NK-92 treated with Interleukin-12 subunit alpha and Interleukin-12 subunit beta, amount 100 ng/mL, for 24 hours (cell line): ENCODE measurements at places on chromosomes 7 and 10.

DNA sequence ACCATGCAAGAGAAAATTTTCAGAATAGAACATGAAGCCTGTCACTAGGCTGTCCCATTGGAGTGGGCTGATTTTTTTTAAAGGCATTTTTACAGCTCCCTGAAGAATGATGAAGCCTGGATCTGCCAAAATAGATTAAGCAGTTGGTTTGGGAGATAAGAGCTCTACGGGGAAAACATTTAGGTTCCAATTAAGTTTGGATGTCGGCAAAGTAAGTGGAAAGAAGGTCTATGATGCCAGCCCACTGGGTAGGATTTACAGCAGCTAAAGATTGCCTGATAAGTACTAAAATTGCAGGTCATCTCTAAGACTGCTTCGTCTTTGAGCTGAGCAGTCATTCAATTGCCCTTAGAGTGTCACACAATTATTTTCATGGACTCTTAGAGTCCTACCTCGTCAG is 939.2 kb upstream of the CELF2 start:
- no peak for DNase-seq

DNA sequence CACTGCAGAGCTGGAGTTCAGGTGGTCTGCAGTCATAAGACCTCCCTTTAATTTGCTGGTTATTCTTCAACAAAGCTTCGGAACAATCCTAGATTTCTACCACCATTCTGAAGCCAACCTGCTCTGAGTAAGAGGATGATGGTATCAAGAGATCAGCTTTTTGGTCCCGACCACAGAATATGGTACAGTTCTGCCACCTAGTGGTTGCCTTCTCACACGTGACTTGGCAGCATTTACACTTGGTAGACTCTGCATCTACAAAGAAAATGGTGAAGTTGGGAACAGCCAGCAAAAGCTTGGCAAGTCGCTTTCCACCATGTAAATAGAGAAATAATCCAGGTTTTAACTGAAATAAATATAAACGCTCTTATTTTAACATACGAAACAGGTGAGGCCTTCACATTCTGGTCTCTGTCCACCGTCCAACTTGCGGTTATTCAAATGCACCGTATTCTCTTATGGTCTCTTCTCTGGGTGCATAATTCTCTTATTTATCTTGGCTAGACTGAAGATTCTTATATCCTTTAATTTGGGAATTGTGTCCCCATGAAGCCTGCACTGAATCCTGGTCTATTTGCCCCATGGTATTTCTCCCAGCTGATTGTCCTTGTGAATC is 173.9 kb upstream of the GRM3 start:
- peak; percentile 43 for DNase-seq

DNA sequence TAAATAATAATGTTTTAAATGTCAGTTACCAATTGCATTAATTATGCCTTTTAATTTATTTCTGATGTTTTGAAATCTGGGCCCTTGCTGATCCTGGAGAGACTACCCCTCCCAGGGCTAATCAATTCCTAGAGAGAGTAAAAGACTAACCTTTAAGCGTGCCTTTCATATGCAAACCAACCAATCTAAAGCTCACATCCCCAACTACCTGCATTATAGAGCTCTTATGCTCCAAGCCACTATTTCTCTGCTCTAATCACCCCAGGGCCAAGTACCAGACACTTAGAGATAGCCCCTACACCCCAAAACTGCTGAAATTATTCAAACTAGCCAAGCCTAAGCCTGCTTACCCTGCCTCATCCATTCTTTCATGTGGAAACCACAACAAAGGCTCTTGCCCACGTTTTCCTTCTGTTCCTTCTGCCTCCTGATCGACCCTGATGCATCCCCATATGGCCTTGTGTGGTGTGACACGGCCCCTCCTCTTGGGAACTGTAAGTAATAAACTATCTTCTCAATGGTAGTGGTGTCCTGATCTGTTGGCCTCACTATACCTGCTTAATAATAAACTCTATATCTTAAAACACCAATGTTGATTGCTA is 97.7 kb downstream of the HIBADH start:
- DNase-seq: no peak

DNA sequence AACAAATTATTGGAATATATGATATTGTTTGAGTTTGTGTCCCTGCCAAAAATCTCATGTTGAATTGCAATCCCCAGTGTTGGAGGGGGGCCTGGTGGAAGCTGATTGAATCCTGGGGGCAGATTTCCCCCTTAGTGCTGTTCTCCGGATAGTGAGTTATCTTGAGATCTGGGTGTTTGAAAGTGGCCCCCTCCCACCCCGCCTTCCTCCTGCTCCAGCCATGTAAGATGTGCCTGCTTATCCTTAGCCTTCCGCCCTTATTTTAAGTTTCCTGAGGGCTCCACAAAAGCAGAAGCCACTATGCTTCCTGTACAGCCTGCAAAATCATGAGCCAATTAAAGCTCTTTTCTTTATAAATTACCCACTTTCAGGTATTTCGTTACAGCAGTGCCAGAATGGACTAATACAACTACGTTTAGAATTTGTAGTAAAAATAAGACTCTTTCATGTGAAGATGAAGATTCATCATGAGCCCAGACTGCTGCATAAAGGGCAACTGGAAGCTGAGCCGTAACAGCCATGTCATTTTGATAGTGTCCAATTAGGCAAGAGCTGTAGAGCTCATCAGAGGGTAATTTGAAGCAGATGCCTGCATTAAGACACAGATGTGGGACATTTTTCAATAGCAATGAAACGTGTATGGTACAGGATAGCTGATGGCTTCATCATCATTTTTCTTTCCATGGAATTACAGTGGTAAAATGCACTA is 1007.2 kb downstream of the REEP3 start:
- no peak for DNase-seq

- no peak for DNase-seq
These were observed 2.5 kb downstream of the ARHGAP12 start for GRCh38 chr10:31926160-31926559.

DNA sequence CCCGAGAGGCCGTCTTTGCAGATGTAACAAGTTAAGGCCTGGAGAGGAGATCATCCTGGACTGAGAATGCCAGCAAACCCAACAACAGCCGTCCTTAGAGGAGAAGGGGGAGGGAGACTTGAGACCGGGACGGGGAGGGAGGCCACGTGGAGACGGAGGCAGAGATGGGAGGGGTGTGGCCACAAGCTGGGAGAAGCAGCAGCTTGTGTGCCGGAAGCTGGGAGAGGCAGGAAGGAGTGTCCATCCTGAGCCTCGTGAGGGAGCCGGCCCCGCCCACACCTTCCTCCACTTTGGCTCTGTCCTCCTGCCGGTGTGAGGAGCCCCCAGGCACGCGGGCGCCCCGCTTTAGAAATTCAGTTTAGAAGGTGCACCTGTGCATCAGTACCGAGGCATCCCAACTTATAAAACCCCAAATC is 95.7 kb downstream of the DNAJB6 start:
- no peak for DNase-seq

GRCh38 chr10:27297844-27298521 is 57.4 kb upstream of the ACBD5 start:
- no peak for DNase-seq

GRCh38 chr10:3476640-3477448 is 304.3 kb upstream of the PITRM1 start:
- DNase-seq: no peak

GRCh38 chr7:5554287-5554610 is 130.6 kb upstream of the TNRC18 start:
- no peak for DNase-seq

DNA sequence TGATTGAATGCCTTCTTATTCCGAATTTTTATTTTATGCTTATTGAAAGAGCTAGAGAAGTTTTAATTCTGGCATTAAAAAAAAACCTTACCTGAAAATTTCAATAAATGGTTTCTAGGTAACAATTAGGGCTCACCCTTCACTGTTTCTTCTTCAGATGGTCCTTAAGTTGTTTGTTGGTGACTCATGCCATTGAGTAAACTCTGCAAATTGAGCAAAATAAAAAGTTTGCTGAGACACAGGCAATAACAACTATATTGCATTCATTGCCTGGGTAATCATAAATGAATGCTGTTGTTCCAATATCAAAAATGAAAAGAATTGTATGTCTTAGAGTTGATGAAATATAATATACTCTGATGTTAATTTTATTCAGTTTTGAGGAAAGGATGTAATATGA is 300.3 kb downstream of the CDK14 start:
- no peak for DNase-seq

- no peak for DNase-seq
These were observed 199.1 kb upstream of the AHR start for GRCh38 chr7:17099083-17099973.

- no peak for DNase-seq
These were observed 695 bp downstream of the HSPA12A start for GRCh38 chr10:116741391-116742351.

DNA sequence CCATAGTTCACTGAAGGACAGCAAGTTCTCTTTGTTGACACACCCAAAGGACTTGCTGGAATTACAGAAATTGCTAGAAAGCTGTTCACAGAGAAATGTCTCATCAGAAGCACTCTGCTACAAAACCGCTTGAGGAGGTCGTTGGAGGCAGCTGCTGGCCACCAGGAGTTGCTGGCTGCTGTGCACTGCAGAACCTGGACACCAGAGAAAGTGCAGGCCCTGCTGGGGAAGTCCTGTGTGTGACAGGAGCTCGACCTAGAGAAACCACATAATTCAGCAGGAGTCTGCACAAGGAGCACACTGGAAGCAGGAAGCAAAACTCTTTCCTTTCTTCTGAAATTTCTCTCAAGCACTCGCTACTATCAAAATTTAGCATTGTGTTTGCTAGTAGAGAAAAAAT is 461.5 kb upstream of the GHITM start:
- no peak for DNase-seq

DNA sequence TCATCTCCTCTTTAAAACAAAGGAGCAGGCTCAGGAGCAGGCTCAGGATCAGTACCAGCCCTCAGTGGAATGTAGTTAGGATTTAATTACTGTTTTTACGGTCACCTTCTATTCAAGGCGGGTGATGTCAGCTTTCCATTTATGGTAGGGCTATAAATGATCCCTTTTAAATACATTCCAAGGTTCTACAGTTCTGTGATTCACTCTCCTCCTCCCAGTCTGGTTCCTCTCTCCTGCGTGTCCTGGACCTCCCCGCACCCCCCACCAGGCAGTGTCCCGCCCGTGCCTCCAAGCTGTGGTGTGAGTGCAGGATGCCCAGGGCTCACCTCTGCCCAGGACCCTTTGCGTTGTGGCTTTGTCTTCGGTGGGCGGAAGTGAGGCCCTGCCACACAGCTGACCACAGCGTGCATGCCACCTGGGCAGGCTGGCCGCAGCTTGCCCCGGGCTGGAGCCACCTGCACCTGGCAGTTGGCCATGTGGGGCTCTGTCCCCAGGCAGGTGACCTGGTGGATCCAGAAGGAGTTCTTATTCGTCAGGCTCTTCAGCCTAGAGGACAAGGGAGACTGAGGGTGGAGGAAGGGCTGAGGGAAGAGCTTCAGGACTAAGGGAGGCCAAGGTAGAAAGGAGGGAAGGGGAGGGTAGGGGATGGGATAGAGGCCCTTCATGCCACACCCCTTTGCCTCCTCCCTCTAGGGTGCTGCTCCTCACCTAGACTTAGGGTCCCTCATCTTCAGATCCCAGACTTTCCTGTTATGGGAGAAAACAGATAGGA is 9.1 kb downstream of the LOXL4 start:
- no peak for DNase-seq

- DNase-seq: no peak
These were observed 22.3 kb downstream of the ZNF775 start for GRCh38 chr7:150401424-150401790.

DNA sequence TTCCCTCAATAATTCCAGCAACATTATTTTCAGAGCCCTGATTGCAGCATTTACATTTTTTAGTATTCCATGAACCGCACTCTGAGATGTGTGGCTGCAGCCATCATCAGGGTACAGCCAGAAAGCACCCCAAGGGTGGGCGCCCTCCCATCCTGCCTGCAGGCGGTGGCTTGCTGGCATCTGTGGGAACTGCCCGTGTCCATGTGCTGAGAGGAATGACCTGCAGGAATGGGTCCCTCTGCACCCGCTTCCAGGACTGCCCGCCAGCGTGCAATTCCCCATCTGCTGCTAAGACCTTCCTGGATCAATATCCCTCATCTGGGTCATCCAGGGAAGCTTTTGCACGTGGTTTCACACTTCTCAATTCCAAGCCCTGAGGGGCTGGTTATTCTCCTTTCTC is 32.8 kb upstream of the NUB1 start:
- no peak for DNase-seq

DNA sequence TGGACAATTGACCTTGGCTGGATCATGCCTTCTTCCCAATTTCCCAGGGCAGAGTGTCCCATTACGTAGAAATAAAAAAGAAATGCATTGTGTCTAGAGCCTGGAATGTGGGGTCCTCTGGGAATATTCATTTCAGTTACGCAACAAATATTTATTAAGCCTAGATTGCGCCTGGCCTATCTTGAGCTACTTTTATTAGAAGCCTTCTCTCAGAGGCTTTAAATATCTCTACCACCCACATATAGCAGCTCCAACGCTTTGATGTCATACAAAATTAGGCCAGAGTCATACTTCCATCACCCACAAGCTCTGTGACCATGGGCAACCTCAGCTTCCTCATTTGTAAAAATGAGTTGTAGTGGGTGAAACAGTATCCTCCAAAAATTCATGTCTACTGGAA is 24.9 kb upstream of the CARD11 start:
- no peak for DNase-seq
